Uterus (tissue), 4 donors: ENCODE measurements at places on chromosomes 5 and 9. TPM values are rescaled to one million over a fixed set of nuclear protein-coding genes. Genes with fewer than 3 reads are reported as not detected.

The LHFPL2 gene
- total RNA-seq, result 127 TPM

DNA sequence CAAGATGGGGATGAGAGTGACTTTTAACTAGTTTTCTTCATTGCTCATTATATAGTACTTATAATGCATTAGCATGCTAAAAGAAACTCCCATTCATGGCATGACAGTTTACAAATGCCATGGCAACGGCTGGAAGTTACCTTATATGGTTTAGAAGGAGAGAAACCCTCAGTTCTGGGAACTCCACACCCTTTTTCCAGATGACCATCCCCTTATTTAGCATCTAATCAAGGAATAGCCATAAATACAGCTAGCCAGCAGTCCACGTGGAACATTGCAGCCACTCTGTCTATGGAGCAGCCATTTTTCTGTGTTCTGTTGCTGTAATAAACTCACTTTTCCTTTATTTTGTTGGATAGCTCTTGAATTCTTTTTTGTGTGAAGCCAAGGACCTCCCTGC lies 1137.8 kb downstream of the CDH18 start:
- no peak overlapping the region for H3K27ac ChIP-seq
- no peaks in the 10 kb centered on the region for H3K4me1 ChIP-seq
- no peak overlapping the region for H3K4me3 ChIP-seq
- no peak for DNase-seq
- no peaks in the 10 kb centered on the region for H3K36me3 ChIP-seq
- H3K27me3 ChIP-seq, result no peaks in the 10 kb centered on the region

The FBP1 gene
- not detected for total RNA-seq

DNA sequence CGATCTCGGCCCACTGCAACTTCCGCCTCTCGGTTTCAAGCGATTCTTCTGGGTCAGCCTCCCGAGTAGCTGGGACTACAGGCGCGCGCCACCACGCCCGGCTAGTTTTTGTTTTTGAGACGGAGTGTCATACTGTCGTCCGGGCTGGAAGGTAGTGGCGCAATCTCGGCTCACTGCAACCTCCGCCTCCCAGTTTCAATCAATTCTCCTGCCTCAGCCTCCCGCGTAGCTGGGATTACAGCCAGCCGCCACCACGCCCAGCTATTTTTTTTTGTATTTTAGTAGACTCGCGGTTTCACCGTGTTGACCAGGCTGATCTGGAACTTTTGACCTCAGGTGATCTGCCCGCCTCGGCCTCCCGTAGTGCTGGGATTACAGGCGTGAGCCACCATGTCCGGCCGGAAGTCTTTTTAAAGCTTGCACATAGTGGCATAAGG lies 1.2 kb downstream of the SMC5 start:
- peaks cover 22% of the 10 kb centered on the region for H3K4me1 ChIP-seq
- H3K4me3 ChIP-seq, result peak overlapping the region; percentile 86
- no peaks in the 10 kb centered on the region for H3K36me3 ChIP-seq
- no peaks in the 10 kb centered on the region for H3K27me3 ChIP-seq

The FST gene
- total RNA-seq, result 10.0 TPM

The SMIM32 gene
- total RNA-seq, result not detected

GRCh38 chr5:39190311-39191102 lies 28.9 kb downstream of the FYB1 start:
- H3K4me3 ChIP-seq, result no peak overlapping the region
- no peak overlapping the region for H3K27ac ChIP-seq
- no peak for DNase-seq
- H3K27me3 ChIP-seq, result no peaks in the 10 kb centered on the region

GRCh38 chr9:124665391-124666058 lies 105.6 kb downstream of the NR6A1 start:
- no peak for DNase-seq
- no peak overlapping the region for H3K27ac ChIP-seq
- no peaks in the 10 kb centered on the region for H3K27me3 ChIP-seq
- H3K4me3 ChIP-seq, result no peak overlapping the region

DNA sequence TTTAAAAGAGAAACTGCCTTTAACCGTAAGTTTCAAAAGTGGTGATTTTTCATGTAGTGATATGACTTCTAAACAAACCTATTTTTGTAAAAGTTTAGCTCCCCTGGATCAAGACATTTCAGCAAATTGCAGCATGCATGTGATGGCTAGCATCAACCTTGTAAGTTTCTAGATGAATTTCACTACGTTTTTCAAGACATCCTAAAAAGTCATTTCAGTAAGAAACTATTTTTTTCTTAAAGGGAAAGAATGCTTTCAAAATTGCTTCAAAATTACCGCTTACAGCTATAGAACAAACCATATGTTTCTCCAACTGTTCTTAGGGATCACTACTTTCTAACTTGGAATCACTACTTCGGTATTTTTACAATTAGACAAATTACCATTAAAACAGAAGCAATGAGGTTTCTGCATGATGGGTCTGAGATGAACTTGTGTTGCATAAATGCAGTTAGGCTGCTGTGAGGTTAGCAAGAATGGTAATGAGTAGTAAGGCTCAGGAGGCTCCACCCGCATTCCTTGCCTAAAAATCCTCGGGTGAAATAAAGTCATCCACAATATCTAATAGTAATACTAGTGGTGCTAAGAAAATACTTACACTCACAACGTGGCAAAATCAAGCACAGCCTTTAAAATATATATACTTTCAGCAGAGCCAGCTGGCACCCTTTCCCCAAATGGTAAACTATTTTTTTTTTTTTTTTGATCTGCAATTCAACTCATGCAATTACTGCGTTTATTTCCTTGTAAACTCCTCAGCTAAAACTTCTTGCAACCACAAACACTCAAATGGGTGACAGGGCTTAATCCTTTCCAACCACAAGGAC lies 53.8 kb downstream of the CDC14B start:
- peak overlapping the region; percentile 88 for H3K27ac ChIP-seq
- no peak for DNase-seq

GRCh38 chr5:26295541-26295940 lies 742.8 kb downstream of the CDH9 start:
- no peak for DNase-seq
- H3K27me3 ChIP-seq, result no peaks in the 10 kb centered on the region
- no peak overlapping the region for H3K27ac ChIP-seq
- no peak overlapping the region for H3K4me3 ChIP-seq

DNA sequence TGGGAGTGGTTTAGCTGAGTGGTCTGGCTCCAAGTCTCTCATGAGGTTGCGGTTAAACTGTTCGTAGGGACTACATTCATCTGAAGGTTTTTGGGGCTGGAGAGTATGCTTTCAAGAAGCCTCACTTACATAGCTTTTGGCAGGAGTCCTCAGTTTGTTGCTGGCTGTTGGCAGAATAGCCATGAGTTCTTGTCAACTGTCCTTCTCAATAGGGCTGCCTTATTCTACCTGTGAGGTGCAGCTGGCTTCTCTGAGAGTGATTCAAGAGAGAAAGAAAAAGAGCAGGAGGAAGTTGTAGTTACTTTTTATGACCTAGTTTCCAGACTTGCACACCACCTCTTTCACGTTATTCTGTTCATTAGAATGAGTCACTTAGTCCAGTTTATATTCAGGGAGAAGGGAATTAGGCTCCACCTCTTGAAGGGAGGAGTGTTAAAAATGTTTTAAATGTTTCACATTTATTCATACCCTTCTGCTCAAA lies 33.2 kb downstream of the YTHDC2 start:
- no peak for DNase-seq
- H3K27me3 ChIP-seq, result no peaks in the 10 kb centered on the region
- no peak overlapping the region for H3K27ac ChIP-seq
- H3K36me3 ChIP-seq, result no peaks in the 10 kb centered on the region
- H3K4me1 ChIP-seq, result no peaks in the 10 kb centered on the region

The CREB3 gene
- 105 TPM for total RNA-seq
